ENCODE measurements at places on chromosomes 4 and X.

DNA sequence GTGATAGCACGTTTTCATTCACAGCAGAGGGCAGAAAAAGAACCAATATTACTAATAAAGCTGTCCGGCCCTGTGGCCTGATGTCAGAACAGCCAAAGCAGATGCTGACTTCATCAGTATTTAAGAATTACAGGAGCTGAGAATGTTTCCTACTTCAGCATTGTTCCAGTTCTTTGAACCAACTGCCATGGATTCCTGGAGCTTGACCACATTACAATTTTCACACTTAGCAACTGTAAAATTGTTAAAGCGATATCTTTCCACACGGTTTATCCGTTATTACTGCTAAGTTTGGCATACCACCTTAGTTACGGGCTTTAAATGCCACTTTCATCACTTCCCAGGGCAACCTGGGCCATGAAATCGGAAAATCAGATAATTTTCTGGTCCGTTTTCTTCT lies 118.2 kb downstream of the EPHA5 start:
- DNase-seq: no peak

DNA sequence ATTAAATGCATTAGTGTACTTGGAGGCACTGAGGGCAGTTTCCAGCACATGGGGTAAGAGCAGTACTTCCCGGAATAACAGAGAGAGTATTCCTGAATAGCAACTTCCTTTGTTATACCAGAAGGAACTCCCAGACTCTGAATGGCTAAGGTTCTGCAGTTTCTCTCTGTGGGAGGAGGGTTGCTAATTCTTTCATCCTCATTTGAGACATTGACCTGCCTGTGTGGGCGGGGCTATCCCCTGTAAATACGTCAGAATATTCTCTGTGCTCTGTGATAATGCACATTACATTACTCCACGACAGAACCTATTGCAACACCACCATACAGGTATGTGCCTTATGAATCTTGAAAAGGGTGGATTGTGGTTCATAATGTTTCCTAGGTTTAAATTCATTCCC lies 52.7 kb downstream of the SPINK2 start:
- DNase-seq: no peak

GRCh38 chrX:10327651-10328050 lies 170.9 kb downstream of the CLCN4 start:
- no peak for DNase-seq

GRCh38 chrX:40684092-40684491 lies 36.7 kb upstream of the CXorf38 start:
- DNase-seq: no peak

DNA sequence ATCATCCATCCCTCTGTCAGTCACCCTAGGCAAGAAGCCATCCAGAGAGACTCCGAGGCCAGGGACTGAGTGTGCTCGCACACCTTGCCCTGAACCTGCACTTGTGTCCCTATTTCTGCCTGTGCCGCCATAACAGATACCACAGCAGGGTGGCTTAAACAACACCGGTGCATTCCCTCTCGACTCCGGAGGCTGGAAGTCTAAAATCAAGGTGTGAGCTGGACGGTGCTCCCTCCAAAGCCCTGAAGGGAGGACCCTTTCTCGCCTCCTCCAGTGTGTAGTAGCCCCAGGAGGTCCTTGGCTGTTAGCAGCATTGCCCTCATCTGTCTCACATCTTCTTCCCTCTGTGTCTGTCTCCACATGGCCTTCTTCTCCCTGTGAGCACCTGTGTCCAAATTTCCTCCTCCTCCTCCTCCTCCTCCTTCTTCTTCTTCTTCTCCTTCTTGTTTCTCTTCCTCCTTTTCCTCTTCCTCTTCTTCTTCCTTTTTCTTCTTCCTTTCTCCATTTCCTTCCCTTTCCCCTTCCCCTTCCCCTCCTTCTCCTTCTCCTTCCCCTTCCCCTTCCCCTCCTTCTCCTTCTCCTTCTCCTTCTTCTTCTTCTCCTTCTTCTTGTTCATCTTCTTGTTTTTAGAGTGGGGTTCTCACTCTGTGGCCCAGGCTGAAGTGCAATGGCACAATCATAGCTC lies 98.1 kb upstream of the ENPP6 start:
- no peak for DNase-seq

DNA sequence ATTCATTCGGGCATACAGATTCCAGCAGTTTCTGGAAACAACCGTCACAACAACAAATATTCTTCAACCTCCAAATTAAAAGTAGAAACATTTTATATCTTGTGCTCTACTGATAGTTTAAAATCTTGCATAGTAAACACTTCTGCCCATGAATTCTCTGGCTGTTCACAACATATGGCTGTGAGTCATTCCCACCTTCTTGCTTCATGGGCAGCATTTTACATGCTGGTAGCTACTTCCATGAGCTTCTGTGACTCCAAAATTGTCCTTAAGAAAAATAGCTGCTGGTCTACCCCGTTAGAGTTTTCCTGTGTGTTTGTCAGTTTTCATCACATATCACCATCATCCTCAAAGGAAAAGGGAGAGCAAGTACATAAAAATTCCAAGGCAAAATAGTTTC lies 22.7 kb downstream of the PNPLA4 start:
- DNase-seq: no peak

DNA sequence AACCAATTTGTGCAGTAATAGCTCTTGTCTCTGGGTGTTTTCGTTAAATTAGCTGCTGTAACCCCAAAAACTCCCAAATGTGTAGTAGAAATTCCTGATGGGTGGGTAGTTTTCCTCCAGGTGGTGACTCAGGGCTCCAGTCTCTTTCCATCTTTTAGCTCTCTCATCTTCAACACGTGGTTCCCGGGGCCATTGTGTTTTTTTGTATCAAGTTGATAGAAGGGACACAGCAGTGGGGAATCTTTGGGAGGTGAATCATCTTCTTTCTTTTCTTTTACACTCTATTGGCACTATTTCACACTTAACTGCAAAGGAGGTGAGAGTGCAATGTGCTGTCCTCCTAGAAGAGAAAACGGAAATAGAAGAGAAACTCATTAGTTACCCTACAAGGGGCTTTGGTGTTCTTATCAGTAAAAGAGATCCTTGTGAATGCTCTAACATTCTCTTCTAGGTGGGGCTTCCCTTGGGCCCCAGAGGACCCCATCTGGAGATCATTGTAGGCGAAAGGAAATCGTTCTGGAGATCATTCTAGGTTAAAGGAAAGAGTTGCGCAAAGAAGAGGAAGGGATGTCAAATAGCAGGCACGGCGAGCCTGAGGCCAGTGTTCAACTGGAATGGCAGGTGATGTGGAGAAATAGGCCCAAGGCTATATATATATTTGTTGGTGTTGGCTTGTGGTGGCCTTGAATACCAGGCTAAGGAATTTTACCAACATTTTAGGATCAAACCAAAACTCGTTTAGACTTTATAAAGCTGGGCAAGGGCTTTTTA lies 68.2 kb upstream of the ACSL1 start:
- DNase-seq: no peak

GRCh38 chr4:165426823-165427222 lies 48.0 kb downstream of the CPE start:
- DNase-seq: no peak

DNA sequence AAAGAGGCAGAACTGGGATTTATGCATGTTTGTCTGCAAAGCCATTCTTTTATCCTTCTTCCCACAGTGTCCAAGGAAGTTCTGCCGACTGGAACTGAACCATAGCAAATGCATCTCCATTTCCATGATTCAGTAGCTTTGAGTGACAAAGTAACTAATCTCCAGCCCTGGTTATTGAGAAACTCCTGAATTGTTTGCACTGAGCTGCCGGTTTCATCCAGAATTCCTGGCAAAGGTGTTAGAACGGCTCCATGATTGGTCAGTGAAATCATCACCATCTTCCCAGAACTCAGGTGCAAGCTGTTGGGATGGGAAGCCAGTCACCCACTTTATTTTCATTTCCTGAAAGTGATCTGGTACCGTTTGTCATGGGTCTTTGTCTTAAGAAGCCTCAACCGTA lies 47.0 kb upstream of the SLC34A2 start:
- DNase-seq: no peak

- no peak for DNase-seq
These were observed 15.1 kb upstream of the REPS2 start for GRCh38 chrX:16931371-16931770.

DNA sequence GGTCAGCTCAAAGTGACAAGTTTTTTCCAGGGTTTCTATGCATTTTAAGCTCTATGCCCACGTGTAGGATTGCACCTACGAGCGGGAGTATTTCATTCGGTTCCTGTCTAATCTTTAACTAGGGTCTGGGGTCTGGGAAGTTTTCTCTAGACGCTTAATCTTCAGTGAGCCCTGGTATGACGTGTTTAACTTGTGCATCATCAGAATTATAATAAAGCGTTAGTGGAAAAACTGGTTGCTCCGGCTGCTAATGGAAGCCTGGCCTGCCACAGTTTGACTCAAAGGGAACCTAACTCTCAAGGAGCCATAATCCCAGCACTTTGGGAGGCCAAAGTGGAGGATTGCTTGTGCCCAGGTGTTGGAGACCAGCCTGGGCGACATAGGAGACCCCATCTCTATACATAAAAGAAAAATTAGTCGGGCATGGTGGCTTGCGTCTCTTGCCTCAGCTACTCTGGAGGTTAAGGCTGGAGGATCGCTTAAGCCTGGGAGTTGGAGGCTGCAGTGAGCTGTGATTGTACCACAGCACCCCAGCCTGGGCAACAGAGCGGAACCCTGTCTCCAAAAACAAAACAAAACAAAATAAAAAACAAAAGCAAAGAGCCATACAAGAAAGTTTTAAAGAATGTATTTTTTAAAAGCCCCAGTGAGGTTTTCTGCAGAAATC lies 30.2 kb downstream of the ARSD start:
- no peak for DNase-seq

- no peak for DNase-seq
These were observed 415.2 kb upstream of the NR3C2 start for GRCh38 chr4:148857239-148857972.

DNA sequence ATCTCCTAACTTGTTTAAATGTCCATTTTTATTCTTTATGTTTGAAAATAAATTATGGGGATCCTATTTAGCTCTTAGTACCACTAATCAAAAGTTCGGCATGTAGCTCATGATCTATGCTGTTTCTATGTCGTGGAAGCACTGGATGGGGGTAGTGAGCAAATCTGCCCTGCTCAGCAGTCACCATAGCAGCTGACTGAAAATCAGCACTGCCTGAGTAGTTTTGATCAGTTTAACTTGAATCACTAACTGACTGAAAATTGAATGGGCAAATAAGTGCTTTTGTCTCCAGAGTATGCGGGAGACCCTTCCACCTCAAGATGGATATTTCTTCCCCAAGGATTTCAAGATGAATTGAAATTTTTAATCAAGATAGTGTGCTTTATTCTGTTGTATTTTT lies 27.6 kb downstream of the NUDT6 start:
- no peak for DNase-seq

- DNase-seq: no peak
These were observed 127.6 kb downstream of the AMELX start for GRCh38 chrX:11420851-11421250.

GRCh38 chr4:101042847-101043246 lies 304.5 kb downstream of the PPP3CA start:
- no peak for DNase-seq

DNA sequence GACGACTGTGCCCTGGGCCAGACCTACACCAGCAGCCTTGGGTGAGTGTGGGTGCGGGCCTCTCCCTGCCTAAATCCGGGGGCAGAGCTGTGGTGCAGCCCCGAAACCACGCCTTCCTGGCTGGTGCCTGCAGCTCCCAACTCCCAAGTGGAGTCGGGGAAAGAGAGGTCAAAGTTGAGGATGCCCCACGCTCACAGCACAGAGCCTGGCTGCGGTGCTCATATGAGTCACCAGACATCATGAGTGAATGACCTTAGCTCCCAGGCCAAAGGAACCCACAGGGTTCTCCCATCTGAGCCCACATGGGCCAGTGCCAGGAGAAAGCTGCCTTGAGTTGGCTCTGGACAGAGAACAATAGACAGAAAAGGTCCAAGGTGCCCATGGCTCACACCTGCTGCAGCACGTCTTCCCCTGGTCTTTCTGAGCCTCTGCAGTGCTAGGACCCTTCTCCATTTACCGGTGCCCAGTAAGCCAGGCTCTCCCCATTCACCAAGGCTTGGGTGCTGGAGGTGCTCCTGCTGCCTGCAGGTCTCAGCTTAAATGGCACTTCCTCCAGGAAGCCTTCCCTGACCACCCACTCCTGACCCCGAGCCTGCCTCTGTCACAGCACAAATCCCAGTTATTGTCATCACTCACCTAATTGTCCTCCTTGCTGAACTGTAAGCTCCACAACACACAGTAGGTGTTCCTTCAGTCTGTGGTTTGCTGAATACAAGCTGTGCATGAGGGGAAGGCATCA lies 224.2 kb downstream of the AFAP1 start:
- DNase-seq: no peak

DNA sequence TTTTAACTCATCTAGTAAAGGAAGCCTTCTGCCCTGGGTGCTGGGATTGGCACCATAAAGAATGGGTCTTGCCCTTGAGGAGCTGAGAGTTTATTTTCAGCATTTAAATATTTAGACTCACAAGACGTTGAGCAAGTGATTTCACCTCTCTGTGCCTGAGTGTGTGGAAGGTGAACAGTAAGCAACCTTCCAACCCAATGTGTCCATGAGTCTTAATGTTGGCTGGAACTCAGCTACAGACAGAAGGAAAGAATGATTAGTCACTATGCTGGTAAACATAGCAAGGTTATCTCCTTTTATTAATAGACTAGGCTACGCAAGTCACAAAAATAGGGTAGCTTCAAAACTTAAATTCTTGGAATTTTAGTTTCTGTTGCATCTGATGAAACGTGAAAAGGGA lies 277.4 kb upstream of the GATB start:
- DNase-seq: no peak

GRCh38 chrX:11967986-11968869 lies 170.0 kb upstream of the FRMPD4 start:
- DNase-seq: no peak

GRCh38 chr4:111639120-111639690 lies 506.0 kb upstream of the FAM241A start:
- DNase-seq: no peak

DNA sequence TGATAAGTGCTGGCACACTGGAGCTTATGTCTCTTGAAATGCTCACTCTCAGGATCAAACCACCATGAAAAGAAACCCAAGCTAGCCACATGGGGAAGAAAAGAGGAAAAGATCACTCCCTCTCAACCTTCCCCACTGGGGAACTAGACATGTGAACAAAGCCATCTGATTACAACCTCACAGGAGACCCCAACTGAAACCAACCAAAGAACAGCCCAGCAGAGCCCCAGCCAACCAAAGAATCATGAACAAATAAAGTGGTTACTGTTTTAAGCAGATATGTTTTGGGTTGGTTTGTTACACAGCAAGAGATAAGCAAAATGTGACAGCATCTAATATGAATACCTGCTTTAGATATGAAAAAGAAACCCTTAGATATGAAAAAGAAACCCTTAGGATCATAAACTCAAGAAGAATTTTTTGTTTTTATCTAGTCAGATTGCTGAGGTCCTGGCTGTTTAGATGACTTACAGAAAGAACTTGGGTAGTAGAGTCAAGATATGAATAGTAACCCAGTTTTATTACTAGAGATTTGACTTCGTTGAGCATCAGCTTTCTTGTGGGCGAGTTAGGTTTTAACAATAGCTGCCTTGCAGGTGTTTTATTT lies 23.7 kb upstream of the TLR7 start:
- no peak for DNase-seq

- no peak for DNase-seq
These were observed 78.0 kb upstream of the CCDC160 start for GRCh38 chrX:134158821-134159512.

- DNase-seq: no peak
These were observed 1428.7 kb downstream of the PCDH18 start for GRCh38 chr4:136103616-136104015.

Measured in sciatic nerve (tissue), 2 donors.